ENCODE measurements at places on chromosomes 5 and 9. TPM values are rescaled to one million over a fixed set of nuclear protein-coding genes. Genes with fewer than 3 reads are reported as not detected.

GRCh38 chr5:58115811-58116210 is 344.1 kb downstream of the PLK2 start:
- no peak for DNase-seq

DNA sequence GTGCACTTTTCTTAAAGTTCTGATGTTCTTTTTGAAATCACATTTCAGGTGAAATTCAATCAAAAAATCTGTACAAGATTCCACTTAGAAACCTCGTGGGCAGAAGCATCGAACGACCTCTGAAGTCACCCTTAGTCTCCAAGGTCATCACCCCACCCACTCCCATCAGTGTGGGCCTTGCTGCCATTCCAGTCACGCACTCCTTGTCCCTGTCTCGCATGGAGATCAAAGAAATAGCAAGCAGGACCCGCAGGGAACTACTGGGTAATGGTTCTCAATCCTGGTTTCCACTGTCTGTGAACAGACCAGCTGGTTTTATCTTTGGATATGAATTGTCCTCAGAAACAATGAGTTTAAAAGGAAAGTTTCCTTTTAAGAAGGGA is 8.1 kb upstream of the SLC2A8 start:
- DNase-seq = peak; percentile 33

DNA sequence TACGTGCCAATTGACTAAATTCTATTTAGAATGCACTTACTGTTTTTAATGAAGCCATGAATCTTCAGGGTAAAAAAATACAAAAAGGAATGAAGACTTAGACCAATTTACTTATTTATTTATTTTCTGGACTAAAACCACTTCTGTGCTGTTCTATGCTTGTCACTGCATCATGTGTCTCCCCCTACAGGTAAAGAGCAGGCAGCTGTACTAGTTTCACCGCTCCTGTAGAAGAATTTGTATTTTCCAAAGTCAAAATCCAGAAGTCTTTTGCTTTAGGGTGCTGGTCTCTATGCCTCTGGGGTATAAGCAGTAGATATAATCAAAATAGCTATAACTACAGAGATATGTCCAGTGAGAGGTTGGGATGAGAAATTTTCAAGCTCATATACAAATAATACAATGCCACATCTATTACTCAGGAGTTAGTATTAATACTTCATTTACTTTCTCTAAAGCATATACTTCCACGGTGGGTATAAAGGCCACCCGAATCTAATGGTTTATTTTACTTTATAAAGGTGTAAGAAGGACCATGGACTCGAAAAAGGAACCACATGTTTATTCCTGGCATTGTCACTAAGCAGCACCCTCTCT is 591.5 kb downstream of the RAB3C start:
- peak; percentile 74 for DNase-seq

GRCh38 chr9:18428661-18429060 is 45.3 kb upstream of the ADAMTSL1 start:
- DNase-seq = no peak

The LRRTM2 gene
- 2.2 TPM for polyA plus RNA-seq
